AG04449 (cell line): ENCODE measurements at places on chromosomes 16 and 17.

- no peak for DNase-seq
These were observed at the start of gene NT5C3B for GRCh38 chr17:41835800-41836549. Gene NT5C3B, minus strand, starts transcription at chr17:41836232. Its CDS starts 39 bp downstream, at chr17:41836193.

DNA sequence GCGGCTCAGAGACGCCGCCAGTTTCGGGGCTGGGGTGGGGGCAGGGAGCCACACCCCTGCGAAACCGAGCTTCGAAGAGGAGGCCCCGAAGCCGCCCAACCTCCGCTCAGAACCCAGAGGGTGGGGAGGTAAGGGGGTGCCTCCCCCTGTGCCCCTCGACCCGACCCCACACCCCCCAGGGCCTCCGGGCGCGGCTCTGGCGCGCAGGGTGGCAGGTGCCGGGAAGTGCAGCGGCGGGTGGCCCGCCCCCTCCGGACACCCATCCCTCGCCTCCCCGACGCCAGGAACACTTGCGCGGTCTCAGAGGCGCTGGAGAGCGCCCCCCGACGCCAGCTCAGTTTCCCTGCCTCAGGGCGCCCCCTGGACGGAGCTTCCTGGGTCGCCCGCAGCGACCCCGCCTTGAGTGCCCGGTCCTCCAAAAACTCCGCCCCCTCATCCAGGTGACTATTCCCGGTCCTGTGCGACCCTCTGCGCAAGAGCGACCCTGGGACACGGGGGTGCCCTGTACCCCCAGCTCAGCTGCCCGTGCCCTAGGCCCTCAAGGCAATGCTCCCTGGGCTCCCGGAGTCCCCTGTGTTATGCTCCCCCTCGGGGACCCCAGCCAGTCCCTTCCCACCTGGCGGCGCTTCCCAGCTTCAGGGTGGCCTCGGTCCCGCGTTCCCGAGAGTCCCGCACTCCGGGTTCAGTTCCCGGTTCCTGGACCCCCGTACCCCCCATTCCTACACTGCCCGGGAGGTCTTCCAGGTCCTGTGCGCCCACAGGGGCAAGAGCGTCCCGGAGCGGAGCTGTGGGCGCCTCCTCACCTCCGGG lies 562 bp downstream of the PPL start:
- DNase-seq, result no peak

DNA sequence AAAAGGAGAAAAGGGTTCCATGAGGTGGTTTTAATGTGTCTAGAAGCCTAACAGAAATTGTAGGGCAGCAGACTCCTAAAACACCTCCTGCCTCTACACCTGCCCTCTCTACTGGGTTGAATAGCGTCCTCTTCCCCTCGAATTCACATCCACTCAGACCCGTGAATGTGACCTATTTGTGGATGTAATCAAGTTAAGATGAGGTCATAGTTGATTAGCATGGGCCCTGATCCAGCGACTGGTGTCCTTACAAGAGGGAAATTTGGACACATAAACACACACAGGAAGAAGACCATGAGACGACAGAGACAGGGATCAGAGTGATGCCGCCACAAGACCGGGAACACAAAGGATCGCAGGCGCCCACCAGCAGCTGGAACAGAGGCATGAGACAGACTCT lies 13.5 kb downstream of the CD300LF start:
- DNase-seq, result no peak

- DNase-seq, result no peak
These were observed 5.7 kb upstream of the CISD3 start for GRCh38 chr17:38724337-38724988.

- DNase-seq, result no peak
These were observed 29.0 kb upstream of the RGS9 start for GRCh38 chr17:65108152-65108551.

GRCh38 chr16:89690392-89690901 lies 4.0 kb downstream of the CDK10 start:
- no peak for DNase-seq
